ENCODE measurements at places on chromosomes 4 and X. TPM values are rescaled to one million over a fixed set of nuclear protein-coding genes. Genes with fewer than 3 reads are reported as not detected.
A peak's percentile ranks its signal among the peaks of the same experiment; 100 is the strongest.

The KCND1 gene
- 0.91 TPM for total RNA-seq

DNA sequence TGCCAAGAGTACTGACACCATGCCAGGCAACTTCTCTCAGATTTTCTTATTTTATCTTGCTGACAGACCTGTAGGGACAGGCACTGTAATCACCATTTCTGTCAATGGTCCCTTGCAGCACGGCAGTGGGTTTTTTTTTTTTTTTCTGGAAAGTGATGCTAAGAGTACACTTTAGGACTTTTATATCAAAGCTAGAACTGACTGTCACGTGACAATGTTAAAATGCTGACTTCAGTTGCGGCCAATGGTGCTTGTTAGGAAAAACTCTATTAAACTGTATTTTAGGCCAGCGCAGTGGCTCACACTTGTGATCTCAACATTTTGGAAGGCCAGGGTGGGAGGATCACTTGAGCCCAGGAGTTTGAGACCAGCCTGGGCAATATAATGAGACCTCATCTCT is 12.3 kb upstream of the SCOC start:
- no peak for DNase-seq

- no peak for DNase-seq
Observed at GRCh38 chr4:179709961-179710624, 2267.9 kb upstream of the AGA start.

- no peak for DNase-seq
Observed at GRCh38 chrX:131331152-131331551, 42.0 kb upstream of the IGSF1 start.

DNA sequence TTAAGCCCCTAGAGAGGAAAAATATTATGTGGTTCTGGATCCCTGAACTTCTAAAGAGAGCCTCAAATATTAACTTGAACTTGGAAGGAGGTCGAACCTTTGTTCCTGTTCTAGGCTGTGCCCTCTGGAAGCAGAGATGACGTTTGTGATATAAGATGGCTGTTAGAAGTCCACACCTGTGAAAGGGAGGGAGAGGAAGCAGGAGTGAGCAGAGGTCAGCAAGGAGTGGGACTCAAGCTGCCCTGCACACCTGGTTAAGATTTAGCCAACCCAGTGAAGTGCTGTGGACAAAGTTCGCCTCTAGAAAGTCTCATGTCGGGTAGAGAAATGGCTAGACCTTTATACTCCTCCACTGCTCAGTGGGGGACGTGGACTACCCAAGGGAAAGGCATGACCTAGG is 566.2 kb downstream of the MID1IP1 start:
- DNase-seq: no peak

DNA sequence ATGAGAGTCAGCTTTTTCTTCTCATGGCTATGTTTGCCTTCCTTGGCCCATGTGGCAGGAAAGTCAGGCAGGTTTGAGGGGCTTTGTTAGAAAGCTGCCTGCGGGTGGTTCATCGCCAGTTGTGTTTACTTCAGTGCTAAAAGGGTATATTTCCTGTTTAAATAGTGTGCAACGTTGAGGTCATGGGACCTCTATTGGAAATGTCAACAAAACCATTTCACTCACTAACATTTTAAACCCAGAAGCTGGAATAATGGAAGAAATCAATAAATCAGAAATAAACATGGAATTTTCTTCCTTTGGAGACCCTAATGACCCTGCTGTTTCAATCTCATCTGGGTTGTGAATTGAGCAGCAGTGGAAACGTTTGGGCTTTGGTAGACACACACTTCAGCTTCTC is 185.8 kb downstream of the ANKRD50 start:
- no peak for DNase-seq

GRCh38 chr4:5366421-5366820 is 315.1 kb downstream of the STK32B start:
- DNase-seq: peak; percentile 54

DNA sequence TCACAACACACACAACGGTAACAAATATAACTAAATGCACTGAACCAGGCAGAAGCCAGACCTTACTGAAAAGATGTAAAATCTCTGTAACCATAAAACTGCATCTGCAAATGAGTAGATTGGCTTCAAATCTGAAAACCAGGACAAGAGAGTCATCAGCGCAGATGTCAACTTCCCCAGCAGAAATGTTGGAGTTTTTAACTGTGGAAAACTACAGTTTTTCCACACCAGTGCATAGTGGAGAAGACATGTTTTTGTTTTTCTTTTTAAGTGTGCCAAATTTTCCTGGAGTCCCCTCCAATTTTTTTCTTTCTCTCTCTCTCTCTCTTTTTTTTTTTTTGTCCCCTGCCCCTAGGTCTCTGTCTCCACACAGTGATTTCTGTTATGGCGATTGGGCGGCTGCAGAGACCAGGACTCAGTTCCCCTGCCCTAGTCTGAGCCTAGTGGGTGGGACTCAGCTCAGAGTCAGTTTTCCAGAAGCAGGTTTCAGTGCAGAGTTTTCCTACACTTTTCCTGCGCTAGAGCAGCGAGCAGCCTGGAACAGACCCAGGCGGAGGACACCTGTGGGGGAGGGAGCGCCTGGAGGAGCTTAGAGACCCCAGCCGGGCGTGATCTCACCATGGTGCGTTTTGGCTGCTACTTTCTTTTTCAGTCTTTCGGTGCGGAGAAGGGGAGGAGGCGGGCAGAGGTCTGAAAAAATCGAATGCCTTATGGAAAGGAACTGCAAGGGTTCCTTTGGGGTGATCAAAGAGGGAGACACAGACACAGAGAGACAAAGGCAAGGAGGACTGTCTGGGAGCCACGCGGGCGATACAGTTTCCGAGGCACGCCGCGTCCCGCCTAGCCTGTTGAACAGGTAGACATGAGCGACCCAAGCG is at the start of gene GUCY1A1:
Gene GUCY1A1, plus strand, starts transcription at position 505 of the 878 bp plus-strand sequence. CDS start 30,020 bp downstream, outside the sequence.
- DNase-seq: no peak
